ENCODE measurements at places on chromosomes 6 and 20.

GRCh38 chr6:169296170-169296569 is 42.5 kb upstream of the THBS2 start:
- no peak for DNase-seq

GRCh38 chr6:53029761-53030160 is 34.7 kb upstream of the GSTA4 start:
- DNase-seq, result no peak

GRCh38 chr6:36504982-36505381 is 42.3 kb downstream of the STK38 start:
- DNase-seq, result no peak

- no peak for DNase-seq
Measured at GRCh38 chr6:139777202-139777970, 402.9 kb upstream of the CITED2 start.

GRCh38 chr6:129059650-129060049 is 176.7 kb downstream of the LAMA2 start:
- no peak for DNase-seq

- no peak for DNase-seq
Measured at GRCh38 chr6:167750956-167751358, 75.8 kb upstream of the AFDN start.

GRCh38 chr6:166955865-166956443 is 396 bp downstream of the RNASET2 start:
- DNase-seq, result no peak

DNA sequence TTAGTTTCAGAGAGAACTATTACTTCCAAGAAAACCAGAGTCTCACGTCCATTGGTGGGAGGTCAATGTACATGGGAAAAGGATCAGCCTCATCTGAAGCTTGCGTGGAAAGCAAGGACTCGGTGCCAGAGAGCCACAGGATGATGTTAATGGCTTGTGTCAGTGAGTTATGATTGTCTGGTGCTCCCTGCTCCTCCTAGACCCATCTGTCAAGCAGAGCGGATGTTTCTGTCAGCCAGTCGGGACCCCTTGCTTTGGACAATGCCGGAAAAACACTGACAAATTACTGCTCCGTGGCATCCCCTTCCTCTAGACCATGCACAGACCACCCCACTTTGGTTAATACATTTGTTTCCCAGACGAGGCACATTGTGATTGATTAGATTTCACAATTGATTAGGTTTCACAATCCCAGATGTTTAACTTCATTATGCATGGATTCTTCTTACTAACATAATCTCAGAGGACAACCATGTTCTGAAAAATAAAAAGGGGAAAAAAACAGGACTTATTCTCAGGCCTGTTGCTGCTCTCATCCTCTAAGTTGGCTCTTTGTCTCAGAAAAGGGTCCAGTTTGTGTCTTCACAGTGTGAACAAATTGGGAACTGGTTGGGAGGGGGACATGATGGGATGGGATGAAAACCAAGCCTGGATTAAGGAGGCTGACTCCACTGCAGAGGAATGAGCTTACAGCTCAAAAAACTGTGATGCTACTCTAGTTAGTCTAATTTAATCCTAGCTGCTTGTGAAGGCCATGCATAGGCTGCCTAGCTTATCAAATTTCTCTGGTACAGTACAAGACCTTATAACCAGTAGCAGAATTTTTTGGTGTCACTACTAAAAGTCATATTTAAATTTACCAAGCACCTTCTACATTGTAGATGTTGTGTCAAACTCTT is 51.9 kb downstream of the UNC5CL start:
- no peak for DNase-seq

- no peak for DNase-seq
Measured at GRCh38 chr6:137706083-137706750, 160.8 kb upstream of the TNFAIP3 start.

DNA sequence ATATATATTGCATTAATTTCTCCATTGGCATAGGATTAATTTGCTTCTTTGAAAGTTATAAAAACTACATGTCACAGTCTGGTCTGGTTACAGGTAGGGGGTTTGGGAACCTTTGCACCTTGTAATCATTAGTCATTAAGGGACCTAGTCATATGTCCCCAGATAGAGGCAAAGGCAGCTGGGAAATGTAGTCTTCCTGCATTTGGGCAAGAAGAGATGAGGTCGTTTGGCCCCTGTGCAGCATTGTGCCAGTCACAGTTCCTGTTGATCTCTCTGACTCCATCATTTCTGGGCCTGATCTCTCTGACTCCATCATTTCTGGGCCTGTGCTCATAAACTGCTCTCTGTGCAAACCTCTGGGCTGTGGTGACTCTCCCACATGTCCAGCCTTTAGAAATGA is 73.2 kb downstream of the BCKDHB start:
- no peak for DNase-seq

GRCh38 chr6:13488015-13488895 is 855 bp upstream of the GFOD1 start:
- peak; percentile 34 for DNase-seq

- DNase-seq, result no peak
Measured at GRCh38 chr20:49868964-49869363, 46.4 kb downstream of the SPATA2 start.

DNA sequence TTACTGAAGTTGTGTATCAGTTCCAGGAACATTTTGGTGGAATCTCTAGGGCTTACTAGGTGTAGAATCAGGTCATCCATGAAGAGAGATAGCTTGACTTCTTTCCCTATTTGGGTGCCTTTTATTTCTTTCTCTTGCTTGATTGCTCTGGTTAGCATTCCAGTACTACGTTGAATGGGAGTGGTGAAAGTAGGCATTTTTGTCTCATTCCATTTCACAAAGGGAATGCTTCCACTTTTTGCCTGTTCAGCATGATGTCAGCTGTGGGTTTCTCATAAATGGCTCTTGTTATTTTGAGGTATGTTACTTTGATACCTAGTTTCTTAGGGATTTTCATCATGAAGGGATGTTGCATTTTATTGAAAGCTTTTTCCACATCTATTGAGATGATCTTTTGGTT is 195.3 kb downstream of the MOXD1 start:
- DNase-seq, result no peak

- no peak for DNase-seq
Measured at GRCh38 chr20:38599410-38599882, 2.2 kb upstream of the ARHGAP40 start.

DNA sequence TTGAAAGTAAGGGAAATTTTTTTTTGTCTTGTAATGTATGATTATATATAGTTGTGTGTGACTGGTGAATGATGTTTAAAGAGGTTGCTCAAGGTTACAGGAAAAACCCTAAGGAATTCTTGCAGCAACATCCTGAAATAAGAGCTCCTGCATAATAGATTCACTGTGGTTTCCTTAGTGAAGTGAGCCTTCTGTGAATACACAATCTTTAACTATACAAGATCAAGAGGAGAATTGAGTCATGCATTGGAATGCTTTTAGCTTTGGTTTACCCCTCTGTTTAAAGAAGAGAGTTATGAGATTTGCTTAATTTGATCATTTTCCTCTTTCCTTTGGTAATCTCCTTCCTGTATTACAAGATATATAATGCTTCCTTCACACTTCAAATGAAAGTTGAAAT is 141.6 kb upstream of the EYA4 start:
- no peak for DNase-seq

DNA sequence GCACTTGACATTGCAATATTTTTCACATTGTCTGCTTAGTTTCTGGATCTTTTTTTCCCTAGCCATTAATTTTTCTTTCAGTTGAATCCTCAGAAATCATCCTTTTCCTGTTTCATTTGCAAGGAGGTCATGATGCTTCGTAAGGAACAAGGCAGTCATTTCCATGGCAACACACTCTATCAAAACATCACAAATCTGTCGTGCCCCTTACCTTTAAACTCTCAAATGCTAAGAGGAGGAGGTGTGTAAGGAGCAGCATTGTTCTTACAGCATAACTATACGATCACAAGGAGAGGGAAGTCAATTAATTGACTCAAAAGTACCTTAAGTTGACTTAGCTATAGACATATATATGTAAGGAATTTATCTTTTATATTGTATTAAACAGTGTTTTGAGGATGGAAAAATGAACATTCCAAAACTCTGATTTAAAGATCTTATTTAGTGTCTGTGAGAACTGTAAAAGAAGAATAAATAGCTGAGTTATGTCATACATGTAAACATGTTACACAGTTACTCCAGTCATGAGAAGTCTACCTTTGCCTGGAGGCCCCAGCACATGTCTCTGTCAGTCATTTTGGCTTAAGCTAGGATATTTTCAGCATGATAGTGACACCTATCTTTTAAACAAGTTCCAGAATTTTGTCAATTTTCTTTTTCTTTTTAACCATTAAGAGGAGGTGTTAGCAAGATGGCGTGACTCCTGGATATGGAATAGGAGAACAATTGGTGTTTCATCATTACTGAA is 41.6 kb downstream of the CDKAL1 start:
- DNase-seq, result no peak

DNA sequence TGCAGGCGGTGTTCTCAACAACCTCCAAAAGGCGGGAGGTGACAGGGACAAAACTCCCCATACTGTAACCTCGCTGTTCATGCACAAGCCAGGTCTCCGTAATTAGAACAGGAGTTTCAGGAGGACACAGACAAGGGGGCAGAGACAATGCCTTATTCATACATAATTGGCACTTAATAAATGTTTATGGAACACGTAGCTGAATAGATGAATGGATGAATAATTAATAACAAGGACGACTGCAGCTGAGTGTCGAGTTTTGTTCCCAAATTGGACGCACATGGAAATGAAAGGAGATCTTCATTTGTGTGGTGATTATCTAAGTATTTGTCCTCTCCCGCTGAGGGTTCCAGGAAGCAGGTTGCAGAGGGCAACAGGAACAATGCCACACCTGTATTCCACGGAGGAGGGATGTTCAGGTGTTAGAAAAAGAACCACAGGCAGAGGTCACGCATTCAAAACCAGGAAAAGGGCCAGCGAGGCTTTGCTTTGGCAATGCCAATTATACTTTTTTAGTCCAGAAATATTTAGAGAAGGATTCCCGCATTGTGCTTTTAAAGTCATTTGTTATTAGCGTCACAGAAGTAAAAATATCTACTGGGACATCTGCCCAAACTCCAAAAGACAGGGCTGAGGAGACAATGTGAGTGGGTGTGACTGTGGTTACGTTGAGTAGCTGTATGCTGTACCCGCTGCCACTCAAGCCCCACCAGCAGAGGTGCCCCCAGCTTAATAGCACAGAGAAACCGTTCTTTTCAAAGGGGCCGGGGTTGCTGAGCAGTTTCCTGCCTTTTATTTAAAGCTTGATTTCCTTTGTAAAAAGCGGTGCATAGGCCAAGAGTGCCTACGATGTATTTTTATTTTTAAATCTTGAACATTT is 123.3 kb downstream of the PXDC1 start:
- DNase-seq, result no peak

- DNase-seq, result peak; percentile 89
Measured at GRCh38 chr6:31897612-31898382, at the start of gene EHMT2. TSS of gene EHMT2 (minus strand) at chr6:31897698. CDS start at chr6:31897677, 21 bp downstream.

DNA sequence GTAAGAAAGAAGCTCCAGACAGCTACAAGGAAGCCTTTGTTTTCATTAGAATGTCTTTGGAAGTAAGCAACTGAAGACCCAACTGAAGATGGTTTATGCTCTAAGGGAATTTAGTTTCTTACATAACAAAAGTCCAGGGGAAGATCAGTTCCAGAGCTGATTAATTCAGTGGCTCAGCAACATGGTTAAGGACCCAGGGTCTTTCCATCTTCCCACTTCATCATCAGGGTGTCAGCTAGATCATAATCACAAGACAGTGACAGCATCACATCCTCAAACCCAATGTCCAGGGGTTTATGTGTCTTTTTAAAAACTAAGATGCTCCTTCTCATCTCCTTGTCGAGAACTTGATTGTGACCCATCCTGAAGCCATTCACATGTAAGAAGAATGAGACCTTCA is 119.7 kb upstream of the PRDM1 start:
- no peak for DNase-seq

DNA sequence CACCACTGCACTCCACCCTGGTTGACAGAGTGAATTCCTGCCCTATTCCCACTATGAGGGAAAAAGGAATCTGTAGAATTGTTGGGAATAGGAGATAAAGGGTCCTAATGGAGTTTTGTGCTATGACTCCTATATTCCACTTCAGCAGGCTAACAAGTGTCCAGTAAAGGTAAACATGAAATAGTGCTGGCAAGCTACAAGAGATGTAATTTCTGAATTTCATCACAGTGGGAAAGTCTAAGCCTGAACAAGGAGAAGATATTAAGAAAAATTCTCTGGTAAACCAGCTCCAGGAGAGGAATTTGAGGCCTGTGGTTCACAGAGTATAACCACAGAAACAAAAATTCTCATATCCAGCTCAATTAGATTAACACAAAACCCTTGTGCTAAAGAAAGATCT is 10.3 kb upstream of the C6orf58 start:
- DNase-seq, result no peak

DNA sequence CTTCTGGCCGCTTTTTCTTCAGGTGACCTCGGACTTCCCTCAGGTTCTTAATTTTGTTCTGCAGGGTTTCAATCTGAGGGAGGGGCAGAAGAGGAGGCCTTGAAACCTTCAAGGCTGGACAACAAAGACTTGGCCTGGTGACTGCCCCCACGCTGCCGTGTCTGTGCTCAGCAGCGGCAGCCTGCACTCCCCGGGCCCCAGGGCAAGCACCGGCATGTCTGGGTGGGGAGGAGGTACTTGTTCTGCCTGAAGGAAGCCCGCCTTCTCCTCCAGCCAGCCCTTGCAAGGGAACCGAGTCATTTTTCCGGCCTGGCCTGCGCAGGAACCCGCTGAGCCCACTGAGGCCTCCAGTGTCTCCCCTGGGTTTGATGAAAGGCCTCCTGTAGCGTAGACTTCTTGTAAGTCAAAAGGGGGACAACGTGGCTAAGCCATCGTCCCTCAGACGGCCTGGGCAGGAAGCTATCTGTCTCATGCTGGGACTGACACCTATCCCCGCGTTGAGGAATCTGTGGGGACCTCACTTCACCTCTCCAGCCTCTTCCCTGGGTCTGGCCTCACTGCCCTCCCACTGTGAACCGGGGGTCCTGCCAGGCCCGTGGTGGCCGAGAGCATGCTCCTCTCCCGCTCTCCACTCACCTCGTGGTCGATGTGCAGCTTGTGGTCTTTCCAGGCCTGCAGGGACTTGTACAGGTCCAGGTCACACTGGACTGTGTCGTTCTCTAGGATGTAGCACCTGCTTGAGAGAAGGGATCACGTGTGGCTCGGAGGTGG is 119.9 kb downstream of the SULF2 start:
- no peak for DNase-seq

DNA sequence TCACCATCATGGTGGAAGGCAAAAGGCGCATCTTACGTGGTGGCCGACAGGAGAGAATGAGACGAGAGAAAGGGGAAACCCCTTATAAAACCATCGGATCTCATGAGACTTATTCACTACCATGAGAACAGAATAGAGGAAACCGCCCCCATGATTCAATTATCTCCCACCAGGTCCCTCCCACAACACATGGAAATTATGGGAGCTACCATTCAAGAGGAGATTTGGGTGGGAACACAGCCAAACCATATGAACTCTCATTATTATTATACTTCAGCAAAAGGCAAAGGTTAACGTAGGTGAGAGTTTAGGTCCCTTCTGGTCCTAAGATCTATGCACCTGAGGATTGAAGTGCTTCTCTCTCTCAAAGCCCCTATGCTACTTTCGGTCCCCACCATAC is 2.4 kb upstream of the PFDN4 start:
- no peak for DNase-seq

GRCh38 chr20:62244644-62245108 is 6.4 kb downstream of the OSBPL2 start:
- no peak for DNase-seq

GRCh38 chr6:131040866-131041265 is 22.2 kb downstream of the EPB41L2 start:
- DNase-seq, result no peak

- no peak for DNase-seq
Measured at GRCh38 chr6:7193122-7193521, 85.4 kb downstream of the RREB1 start.

- DNase-seq, result no peak
Measured at GRCh38 chr6:34692280-34692679, 4.3 kb downstream of the ILRUN start.

Measured in activated CD4-positive, CD25-positive, alpha-beta regulatory T cell treated with anti-CD3 and anti-CD28 coated beads, Interleukin-2, amount 50 U/mL, for 72 hours (primary cell).